Activated CD4-positive, alpha-beta T cell treated with anti-CD3 and anti-CD28 coated beads, Interleukin-2, amount 50 U/mL, for 4 hours (primary cell): ENCODE measurements at places on chromosomes 2 and 18.

DNA sequence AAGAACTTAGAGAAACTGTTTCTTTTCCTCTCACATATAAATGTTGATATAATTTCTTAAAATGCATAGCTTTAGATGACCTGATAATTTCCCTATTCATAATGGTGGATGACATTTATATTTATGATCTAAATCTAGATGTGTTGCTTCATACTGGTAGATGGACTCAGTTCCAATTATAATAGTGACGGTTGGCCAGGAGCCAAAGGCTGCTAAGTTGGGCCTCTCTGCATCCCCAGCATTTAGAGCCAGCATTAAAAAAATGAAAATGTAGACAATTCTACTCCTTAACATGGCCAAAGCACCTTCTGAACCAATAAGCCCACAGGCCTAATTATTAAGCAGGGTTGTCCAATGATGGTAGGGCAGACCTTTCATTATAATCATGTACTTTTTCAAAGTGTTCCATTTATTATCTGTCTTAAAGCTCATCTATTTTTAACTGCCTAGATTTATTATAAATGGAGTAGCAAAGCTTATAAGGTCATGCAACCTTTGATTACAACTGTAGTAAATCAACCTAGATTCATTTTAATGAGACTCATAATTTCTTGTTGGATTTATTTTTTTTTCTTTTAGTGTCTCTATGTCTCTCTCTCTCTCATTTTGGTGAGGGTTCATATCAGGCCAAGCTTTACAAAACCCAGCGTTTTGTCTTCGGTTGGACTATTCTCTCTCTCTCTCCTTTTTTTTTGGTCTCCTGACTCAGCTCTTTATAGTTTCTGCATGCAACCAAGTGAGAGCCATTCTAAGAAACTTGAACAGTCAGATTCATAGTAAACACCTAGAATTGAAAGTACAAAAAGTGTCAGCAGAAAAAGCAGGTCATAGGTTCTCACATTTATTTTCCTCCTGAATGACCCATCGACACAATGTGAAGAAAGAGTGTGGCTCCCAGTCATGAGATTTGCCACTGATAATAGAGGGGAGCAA, 2016.1 kb upstream of the PIK3C3 start:
- DNase-seq, result no peak

DNA sequence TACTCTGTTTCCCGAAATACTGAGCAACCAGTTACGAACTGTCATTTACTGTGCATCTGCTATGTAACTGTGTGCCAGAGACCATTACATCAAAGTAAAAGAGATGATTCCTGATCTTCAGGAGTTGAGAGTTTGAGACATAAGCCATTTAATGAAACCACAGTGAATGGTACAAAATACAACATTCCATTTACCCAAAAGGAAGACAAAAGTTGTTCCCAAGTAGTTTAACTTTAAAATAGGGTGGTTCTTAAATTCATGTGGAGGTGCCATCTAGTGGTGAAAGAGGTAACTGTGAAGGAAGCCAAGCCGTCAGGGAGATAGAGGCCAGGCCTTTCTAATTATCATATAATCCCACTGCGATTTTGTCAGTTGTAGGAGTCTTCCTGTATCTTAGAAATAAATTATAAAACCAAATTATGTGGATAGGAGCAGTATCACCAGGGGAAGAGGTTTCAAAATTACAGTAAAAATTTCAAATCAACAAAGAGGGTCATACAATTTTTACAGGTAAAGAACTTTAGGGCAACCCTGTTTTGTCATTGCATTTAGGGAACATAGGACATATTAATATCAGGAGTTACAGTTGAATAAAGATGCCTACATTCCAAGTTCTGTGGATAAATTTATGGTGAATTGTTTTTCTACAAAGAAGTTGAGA, 67.7 kb downstream of the EPAS1 start:
- DNase-seq, result peak; percentile 6

DNA sequence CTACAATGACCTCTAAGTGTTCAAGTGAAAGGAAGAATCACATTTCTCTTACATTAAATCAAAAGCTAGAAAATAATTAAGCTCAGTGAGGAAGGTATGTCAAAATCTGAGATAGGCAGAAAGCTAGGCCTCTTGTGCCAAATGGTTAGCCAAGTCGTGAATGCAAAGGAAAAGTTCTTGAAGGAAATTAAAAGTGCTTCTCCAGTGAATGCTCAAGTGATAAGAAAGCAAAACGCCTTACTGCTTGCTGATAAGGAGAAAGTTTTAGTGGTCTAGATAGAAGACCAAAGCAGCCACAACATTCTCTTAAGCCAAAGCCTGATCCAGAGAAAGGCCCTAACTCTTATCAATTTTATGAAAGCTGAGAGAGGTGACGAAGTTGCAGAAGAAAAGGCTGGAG, 932.3 kb upstream of the ACVR2A start:
- DNase-seq, result no peak

DNA sequence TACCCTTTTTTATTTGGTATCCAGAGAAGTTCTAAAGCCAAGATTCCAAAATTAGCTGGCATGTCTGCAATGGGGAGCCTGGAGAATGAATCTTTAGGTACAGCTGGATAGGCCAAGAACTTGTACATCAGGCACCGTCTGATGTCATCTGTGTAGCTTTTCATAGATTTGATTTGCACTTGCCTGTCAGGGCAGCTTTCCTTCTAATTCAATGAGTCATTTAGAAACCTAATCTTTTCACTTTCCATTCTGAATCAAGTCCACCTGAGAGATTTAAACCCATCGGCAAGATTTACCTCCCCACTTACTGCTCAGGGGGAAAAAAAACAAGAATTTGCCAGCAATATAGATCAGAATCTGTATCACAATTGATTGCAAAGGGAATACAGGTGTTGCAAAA, 60.9 kb upstream of the ACAA2 start:
- no peak for DNase-seq

DNA sequence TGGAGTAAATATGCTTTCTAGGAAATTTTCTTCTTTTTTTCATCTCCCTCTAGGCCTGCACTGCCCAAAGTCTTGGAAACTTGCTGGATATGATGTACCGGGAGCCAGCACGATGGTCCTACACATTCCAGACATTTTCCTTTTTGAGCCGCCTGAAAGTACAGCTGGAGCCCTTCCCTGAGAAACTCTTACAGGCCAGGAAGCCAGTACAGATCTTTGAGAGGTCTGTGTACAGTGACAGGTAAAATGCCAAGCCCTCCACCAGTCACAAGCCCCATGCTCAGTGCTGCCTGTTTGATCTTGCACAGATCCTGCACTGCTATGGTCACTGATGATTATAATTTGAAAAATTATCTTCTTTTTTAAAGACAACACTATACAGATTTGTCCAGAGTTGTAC, 20.0 kb downstream of the DGUOK start:
- DNase-seq, result no peak

DNA sequence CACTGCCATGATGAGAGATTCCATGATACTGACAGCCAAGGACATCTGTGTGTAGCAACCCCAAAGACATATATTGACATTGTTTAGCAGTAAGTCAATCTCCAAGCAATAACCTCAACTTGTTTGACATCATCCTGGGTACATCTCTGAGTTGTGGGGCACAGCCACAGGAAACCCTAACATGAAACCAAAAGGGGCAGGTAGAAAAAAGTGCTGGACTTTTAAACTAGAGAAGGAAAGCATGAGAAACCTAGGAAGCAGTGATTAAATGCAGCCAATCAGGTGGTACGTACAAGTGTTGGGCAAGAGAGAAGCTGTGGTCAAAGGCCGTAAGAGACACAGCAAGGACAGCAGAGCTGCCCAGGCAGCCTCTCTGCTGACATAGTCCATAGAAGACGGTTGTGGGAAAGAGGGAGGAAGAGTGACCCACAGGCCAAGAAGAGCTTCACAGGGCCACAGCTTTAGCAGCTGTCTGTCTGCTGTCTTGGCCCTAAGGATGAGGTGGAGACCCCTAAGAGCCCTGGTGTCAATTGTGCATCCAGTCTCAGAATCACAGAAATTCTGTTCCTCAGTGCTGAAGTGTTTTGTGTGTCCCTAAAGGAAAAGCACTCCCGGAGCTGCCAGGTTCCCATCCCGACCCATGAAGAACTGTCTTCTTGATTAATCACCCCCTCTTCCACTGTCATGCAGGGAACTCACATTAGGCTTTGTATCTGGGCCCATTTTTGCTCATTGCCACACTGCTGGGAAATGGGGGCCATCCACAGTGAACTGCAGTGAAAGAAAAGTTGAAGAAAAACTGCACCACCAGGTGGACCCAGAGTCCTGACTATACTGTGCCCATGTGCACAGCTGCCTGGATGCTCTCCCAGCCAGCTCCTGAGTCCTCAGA, 25.4 kb upstream of the CHN1 start:
- no peak for DNase-seq

GRCh38 chr2:18412980-18413675, 147.3 kb downstream of the RDH14 start:
- no peak for DNase-seq

GRCh38 chr2:65121-65520, 18.8 kb upstream of the FAM110C start:
- no peak for DNase-seq

- DNase-seq, result peak; percentile 60
Observed at GRCh38 chr2:105873721-105874120, 129.0 kb downstream of the NCK2 start.

- peak; percentile 4 for DNase-seq
Observed at GRCh38 chr18:12658426-12659138, 675 bp upstream of the SPIRE1 start.

DNA sequence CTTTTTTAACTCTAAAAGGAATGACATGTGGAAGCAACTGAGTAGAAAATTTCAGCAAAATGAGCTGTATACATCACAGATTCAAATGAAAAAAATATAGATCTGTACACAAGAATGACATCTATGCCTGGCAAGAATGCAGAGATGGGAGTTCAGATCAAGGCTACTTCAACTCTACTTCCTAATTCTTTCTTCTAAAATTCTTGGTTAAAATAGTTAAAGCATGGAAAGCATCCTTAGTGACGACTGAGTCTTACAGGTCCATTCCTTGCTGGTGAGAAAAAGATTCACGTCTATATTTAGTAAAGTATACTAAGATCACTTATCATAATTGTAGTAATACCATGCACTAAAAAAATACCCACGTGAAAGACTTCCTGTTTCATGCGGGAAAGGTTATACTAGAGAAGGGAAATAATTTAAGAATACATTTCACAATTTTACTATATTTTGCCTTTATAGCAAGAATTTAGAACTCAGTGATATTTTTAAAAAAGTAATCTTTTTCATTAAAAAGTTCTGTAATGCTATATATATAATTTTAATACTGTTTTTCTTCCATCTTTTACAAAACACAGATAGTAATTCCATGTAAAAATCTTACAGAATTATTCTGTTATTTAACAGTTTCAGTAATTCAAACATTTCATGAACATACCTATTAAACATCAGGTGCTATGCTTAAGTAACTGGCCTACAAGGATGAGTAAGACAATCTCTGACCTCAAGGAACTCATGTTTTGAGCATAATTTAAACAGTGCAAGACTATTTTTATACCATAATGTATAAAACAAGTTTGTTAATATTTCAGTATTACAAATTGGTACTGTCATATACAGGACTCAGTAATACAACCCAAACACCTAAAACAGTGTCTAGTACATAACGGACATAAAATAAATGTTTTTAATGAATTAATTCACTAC, 159.6 kb downstream of the BAZ2B start:
- no peak for DNase-seq

DNA sequence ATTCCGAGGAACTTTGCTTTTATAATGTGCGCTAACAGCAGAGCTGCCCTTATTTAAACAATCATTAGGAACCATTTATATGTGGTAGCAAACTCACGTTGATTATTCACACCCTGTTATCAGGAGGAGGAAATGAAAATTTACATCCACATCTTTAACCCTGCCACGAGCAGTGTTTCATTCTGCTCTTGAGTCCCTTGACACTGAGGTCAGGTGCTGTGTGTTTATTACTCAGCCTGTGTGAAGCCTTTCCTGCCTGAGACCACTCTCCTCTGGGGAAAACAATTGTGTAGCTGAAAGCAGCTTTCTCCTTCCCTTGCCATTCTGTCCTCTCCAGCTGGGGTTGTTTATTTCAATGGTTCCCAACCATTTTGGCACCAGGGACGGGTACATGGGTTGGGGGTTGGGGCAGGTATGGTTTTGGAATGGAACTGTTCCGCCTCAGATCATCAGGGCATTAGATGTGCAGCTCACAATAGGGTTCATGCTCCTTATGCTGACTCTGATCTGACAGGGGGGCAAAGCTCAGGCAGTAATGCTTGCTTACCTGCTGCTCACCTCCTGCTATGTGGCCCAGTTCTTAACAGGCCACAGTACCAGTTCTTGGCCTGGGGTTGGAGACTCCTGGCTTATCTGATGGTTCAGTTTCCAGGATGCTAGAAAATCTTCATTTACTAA, 651.1 kb downstream of the TDRD15 start:
- no peak for DNase-seq

DNA sequence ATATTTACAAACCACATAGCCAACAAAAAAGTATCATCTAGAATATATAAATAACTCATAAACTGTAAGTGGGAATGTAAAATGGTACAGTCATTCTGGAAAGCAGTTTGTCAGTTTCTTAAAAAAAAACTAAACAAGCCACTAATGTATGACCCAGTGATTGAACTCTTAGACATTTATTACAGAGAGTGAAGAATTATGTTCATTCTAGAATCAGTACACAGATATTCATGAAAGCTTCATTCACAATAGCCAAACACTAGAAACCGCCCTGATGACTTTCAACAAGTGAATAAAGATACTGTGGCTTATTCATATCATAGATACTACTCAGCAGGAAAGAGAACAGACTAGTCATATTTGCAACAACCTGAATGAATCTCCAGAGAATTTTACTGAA, 1541.5 kb downstream of the LRP1B start:
- no peak for DNase-seq

DNA sequence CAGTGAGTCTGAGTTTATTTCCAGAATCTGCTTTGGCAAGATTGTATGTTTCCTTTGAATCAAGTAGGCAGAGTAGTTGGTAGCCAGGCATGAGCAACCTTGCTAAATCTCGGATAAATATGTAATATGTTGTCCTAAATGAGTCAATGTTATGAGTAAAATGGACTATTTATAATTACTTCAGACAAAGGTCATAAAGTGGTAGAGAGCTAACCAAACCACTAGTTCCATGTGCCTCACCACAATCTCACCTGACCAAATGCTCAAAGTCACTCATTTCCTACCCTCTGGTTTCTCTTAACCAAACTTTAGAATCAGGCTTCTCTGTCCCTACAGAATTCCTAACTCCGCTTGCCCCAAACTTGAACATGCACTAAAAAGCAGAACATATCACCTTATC, 261.2 kb upstream of the FSIP2 start:
- DNase-seq, result no peak
